ENCODE measurements at places on chromosomes 11 and 22.

GRCh38 chr22:16838073-16838472 is 12.9 kb upstream of the XKR3 start:
- no peak for DNase-seq

GRCh38 chr22:19446603-19447329 is 745 bp downstream of the C22orf39 start:
- DNase-seq = no peak

DNA sequence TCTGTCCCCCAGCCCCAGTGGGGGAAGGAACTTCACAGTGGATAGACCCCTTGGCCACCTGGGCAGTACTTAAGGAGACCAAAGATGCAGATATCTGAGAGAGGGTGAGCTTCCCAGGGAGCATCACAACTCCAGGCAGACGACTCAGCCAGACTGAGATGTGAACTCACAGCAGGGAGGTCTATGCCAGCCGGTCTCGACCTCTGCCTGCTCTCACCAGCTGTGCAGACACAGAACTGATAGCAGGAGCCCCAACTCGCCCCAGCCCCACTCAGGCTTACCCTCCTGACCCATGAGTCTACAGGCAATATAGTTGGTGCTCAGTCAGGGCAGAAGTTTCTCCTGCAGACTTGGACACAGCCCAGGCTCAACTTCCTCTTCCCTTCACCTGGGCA is 29.7 kb upstream of the ACCSL start:
- DNase-seq = no peak

DNA sequence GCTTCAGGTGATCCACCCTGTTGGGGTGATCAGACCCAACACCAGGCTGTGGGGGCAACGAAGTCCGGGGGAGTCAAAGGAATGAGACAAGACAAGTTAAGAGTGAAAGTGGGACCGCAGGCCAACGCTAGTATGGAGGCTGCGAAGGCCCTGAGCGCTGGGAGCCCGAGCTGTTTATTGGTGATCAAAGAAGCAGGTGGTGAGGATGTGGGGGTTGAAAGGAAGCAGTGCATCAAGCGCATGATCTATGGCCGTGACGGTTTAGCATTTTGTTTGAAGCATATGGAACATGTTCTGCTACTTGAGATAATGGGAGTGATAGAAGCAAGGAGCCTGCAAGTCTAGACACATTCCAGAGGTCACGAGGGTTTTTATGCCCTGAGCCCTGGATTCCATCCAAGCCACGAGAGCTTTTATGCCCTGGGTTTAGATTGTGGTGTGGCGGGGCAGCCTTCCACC is 49.5 kb downstream of the MCHR1 start:
- DNase-seq = peak; percentile 30

DNA sequence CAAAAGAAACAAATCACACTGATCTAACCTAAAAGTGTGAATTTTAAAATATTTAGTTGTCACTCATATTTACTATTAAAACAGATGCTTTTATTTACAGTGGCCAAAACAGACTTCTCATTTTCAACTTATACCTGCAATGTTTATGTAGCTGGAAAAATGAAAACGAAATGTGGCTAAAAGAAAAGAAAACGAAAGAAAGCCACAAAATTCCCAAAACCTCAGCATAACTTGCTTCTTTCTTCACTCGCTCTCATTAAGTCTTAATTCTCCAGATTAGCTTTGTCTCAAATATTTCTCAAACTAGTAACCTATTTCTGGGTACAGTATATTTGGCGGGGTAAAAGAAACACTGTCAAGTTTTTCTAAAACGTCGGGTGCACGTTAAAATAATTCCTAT is 693 bp downstream of the CSTF3 start:
- DNase-seq = no peak

DNA sequence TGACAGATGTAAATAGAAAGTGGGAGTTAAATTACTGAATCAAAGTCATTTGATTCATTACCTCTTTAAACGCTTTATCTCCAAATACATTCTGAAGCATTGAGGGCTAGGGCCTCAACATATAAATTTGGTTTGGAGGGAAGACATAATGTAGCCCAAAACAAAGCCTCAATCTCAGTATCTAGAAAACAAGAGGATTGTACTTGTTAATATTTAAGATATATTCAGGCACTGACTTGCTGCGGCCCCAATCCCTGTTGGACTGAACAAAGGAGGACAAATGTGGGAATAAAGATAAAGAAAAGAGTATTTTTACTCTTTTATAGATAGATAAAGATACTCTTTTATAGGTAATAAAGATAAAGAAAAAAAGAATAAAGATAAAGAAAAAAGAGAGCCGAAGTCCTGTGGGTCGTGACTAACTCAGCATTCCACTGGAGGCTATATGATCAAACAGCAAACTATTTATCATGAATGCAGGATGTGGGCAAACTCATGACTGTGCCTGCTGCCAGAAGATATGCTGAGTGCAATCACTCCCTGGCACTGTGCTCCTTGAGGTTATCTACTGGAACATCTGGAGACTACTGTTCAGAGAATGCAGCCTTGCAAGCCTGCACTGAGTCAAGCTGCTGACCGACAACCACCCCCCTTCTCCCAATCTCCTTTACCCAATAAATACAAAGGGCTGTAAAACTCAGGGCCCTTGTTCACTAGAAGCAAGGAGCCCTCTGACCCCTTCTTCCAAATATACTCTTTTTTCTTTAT is 6.9 kb downstream of the OR10V1 start:
- DNase-seq = no peak

DNA sequence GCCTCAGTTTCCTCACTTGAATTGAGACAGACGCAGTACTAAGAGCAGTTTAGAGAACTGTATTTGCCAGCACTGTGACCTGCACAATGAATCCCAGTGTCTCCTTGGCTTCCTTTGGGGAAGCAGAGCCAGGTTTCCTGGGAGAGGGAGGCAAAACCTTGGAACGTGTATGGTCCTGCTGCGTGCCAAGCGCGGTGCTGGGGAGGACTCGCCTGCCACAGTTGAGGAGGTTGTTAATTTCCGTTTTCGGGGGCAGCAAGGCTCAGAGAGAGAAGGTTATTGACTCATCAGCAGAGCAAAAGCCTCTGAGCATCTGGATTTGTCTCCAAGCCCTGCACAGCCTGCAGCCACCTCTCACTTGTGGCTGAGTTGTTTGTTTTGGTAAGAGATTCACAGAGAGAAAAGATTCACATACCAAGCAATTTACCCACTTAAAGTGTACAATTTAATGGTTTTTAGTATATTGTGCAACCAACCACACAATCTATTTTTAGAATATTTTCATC is 10.8 kb downstream of the SYT12 start:
- DNase-seq = no peak

DNA sequence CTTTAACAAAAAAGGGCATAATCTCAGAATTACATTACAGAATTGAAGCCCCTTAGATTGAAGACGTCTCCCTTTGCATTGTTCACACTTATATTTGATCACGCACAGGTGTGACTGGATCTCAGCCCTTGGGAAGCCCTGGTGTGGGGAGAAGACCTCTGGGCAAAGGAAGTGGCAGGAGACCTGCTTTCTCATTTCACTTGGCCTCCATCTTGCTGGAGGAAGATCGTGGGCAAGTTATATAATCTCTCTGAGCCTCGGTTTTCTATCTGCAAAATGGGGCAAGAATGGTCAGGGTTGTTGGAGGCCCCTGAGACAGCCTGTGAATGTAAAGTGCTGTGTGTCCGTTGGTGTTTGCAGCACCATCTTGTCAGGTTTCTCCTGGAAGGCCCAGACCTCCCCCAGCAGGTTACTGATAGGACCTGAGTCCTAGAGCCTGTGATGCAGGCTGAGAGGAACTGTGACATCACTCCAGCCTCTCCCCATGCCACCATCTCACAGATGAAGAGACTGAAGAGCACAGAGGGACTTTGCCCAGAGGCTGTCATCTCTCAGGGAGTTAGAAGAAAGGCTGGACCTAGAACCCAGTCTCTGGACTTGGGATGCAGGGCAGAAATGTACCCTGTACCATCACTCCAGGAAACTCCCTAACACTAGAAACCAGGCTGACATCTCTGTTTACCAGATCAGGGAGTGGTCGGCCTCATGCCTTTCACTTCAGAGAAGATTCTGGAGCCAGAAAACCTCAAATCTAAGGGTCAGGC is 1.1 kb upstream of the APOA1 start:
- DNase-seq = no peak

- DNase-seq = no peak
Observed at GRCh38 chr11:126748100-126748791, 252.3 kb downstream of the KIRREL3 start.

DNA sequence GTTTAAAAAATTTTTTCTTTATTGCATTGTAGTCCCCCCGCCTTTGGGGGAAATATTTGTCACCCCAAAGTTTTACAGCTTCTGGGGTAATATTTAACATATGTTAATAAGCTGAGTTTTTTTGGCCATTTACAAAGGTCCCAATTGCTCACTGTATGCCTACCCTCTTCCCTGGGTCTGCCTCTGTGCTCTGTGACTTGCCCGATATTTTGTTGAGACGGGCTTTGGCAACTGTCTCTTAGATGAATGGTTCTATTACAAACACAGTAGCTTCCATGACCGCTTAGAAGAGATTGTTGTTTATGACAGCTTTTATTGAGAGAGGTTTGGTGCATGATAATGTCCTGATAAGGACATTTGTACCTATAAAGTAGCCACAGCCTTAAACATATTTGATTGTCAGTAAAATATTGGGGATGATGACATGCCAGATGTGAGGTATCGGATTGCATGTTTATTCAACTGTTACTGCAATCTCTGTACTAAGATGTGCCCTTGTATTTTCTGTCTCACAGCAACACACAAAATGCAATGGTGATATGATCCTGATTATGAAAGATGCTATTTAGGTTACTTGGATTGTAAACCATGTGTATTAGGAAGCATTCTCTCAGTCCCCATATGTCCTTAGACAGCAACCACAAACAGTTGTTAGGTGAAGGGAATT is 103.1 kb downstream of the TEAD1 start:
- no peak for DNase-seq

DNA sequence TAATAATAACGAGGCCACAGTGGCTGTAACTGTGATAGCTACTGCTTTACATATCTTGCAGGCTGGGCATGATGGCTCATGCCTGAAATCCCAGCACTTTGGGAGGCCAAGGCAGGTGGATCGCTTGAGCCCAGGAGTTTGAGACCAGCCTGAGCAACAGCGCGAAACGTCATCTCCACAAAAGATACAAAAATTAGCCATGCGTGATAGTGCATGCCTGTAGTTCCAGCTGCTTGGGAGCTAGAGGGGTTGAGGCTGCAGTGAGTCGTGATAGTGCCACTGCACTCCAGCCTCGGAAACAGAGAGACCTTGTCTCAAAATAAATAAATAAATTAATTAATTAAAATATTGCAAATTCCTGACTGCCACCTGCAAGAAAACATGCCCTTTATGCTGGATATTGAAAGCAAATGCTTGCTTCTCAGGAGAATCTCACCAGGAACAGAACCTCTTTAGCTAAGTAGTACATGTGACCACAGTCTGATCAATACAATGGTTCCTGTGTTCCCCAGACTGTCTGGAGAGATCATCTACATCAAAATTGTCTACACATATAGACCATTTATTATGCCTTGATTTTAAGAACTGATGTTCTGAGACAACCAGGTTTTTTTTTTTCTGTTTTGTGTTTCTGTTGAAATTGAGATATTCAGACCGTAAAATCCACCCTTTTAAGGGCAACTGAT is 6.3 kb downstream of the ZBTB3 start:
- no peak for DNase-seq

GRCh38 chr11:12274056-12274455 is 103.3 kb upstream of the PARVA start:
- no peak for DNase-seq

GRCh38 chr11:102753267-102753666 is 27.2 kb downstream of the MMP10 start:
- no peak for DNase-seq

- DNase-seq = no peak
Observed at GRCh38 chr22:45227645-45228400, 12.9 kb downstream of the KIAA0930 start.

DNA sequence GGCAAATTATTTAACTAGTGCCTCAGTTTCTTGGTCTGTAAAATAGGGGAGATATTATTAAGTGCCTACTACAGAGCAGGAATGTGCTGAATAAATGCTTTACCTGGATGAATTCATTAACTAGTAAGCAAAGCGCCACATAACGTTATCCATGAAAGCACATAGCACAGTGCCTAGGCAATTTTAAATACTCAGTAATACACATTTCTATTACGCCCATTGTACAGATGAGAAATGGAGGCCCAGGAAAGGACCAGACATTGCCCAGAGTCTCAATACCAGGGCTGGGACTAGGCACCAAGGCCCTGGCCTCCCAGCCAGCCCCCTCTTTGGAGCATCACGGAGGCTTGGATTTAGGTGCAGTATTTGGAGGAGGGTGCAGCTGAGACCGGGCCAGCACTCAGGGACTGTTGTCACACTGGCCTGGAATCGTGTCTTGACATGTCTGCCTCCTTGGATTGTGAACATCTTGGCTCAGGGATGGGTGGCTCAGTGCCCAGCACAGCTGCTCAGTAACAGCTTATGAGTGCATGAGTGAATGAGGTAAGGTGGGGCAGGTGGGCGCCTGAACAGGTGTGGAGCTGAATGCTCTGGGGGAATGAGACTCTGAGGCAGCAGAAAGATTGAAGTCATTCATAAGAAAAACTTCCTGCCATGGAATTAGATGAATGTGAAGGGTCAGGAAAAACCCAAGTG is 42.1 kb upstream of the TPBGL start:
- DNase-seq = no peak

DNA sequence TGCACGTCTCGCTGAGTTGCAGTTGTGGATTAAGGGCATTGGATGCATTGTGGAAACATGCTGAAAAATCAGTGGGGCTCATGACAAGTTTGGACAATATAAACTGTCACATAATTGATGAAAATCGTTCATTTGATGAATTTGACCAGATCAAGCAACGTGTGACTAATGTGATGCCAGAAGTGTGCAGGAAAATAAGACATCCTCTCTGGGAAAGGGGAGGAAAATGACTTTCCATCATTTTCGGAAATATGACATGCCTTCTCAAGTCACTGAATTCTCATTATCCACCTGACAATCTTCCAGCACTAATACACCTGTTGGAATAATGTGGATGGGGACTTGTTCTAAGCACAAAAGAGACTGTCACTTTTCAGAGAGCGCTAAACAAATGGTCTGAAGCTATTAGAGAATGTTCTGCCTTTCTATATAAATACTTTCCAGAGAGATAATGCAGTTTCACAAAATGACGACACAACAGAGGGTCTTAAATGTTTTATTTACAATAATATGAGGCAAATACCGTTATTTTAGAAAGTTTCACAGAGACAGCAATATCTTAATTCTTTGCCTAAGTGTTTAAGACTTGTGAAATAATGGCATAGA is 1741.9 kb upstream of the RAG2 start:
- no peak for DNase-seq

Measured in stimulated activated CD8-positive, alpha-beta memory T cell treated with anti-CD3 and anti-CD28 coated beads, Interleukin-2, amount 100 ng/mL, for 1 hour (primary cell).